Glomerular endothelial cell (primary cell): ENCODE measurements at places on chromosomes 2 and 18. TPM values are rescaled to one million over a fixed set of nuclear protein-coding genes. Genes with fewer than 3 reads are reported as not detected.

GRCh38 chr2:143473216-143473615, 344.0 kb downstream of the ARHGAP15 start:
- peak; percentile 7 for DNase-seq

DNA sequence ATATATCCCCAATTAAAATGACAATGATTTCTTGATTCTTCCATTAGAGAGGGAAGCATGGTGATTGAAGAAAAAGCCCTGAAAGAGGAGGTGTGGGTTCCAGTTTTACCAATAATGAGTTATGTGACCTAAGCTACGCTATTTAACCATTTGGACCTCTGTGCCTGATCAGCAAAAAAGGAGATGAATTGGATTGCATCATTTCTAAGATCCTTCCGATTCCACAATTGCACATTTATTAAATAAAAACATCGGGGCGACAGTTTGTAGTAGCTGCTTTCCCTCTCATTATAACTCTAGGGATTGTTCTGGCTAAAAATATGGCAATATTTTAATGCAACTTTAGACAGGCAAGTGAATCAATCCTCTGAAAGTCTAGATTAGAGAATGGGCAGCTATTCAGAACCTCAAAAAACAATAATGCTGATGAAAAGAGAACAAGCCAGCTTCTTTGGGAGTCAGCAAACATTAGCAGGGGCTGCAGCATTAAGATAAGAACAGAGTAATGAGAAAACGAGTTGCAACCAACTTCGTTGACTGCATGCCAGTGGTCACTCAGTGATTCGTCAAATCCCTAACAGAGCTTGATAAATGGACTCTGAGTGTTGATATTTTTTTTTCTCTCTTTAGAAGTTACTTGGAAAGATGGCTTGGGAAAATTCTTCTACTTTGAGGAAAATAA, 301.2 kb downstream of the AGPS start:
- no peak for DNase-seq

DNA sequence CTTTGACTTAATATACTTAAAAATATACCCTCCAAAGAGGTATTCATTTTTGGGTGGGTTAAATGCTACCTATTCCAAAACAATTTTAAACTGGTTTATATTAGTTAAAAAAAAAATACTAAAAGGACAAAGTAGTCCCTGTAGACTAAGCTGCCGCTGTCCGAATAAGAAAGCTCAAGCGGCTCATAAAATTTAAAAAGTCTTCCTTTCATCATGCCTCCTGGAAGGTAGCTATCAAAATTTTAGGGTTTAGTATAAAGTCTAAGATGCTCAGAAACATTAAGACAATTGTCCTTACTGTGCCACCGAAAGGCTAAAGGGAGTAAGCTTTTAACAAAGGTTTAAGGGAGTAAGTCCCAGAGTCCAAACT, 440 bp upstream of the UGGT1 start:
- no peak for DNase-seq

DNA sequence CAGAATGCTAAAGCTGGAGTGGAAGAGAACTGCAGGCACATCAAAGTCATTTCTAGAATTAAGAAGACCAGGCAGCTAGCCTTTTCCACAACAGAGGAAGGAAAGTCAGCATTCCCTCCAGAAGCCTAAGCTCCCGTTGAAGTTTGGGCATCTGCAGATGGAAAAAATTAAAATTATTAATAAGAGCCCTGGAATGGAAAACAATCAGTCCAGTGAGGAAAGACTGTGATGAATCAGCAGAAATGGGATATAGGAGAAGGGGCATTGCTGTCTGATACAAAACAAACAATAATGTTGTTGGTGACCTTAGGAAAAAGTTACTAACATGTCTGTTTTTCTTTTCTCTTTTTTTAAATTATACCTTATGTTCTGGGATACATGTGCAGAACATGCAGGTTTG, 450.7 kb upstream of the SLC14A2 start:
- no peak for DNase-seq

- DNase-seq, result no peak
Observed at GRCh38 chr18:5295231-5295920, at the start of gene ZBTB14. TSS of gene ZBTB14 (minus strand) at chr18:5295726. CDS start at chr18:5293246, 2,480 bp downstream.

- no peak for DNase-seq
Observed at GRCh38 chr2:63001576-63001975, 49.1 kb upstream of the OTX1 start.

DNA sequence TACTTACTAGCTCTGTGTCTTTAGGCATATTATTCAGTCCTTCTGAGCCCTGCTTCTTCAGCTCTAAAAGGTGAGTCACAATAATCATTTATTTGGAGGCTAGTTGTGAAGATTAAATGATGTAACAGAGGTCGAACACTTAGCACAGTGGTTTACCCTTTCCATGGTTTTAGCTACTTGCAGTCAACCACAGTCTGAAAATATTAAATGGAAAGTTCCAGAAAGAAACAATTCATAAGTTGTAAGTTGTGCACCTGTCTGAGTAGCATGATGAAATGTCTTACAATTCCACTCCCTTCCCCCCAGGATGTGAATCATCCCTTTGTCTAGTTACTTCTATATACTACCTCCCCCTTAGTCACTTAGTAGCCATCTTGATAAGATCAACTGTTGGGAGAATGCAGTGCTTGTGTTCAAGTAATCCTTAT, 217.6 kb upstream of the THUMPD2 start:
- peak; percentile 10 for DNase-seq

DNA sequence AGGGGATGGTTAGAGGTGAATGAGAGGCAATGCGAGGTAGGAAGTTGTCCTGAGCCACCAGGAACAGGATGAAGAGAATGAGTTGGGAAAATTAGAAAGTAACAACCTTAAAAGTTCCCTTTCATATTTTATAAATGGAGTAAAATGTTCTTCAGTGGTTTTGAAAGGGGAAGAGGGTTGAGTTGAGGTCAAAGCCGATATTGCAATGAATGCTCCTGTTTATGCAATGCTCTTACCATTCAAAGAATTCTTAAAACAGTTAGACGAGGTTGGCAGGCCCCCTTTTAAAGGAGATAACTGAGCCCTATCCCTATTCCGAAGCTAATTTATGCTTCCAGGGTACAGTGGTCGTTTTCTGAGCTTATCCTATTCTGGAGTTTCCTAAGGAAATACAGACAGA, 2110.3 kb upstream of the CELF4 start:
- DNase-seq, result no peak

GRCh38 chr2:2269989-2270562, 61.0 kb downstream of the MYT1L start:
- DNase-seq, result no peak

DNA sequence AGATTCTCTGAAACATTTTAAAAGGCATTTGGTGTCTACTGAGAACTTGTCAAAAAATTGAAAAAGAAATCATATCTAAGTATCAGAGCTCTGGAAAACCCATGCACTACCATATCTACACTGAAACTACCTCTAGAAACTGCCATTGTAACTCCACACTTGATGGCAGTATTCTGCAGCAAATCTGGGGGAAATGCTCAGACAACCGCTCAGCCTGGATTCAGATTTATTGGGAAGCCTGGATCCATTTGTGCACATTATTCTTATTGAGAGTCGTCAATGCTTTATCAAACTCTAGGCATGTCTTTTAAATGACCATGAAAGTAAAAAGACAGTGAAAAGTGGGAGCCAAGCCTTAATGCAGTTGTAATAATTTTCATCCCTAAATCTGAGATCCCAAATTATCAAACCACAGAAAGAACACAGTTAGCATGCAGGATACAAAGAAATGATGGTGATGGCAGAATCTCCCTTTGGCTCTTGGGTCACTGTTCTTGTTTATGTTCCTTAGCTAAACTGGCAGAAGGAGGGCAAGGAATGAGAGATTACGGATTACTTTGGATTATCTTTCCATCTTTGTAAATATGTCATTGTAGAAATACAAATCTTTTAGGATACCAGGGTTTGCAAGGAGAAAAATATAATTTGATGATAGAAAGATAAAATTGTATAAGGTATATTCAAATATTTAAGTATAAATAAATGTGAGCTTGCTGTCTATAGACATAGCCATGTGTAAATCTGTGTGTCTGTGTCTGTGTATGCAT, 512.1 kb upstream of the SYT4 start:
- DNase-seq, result no peak

DNA sequence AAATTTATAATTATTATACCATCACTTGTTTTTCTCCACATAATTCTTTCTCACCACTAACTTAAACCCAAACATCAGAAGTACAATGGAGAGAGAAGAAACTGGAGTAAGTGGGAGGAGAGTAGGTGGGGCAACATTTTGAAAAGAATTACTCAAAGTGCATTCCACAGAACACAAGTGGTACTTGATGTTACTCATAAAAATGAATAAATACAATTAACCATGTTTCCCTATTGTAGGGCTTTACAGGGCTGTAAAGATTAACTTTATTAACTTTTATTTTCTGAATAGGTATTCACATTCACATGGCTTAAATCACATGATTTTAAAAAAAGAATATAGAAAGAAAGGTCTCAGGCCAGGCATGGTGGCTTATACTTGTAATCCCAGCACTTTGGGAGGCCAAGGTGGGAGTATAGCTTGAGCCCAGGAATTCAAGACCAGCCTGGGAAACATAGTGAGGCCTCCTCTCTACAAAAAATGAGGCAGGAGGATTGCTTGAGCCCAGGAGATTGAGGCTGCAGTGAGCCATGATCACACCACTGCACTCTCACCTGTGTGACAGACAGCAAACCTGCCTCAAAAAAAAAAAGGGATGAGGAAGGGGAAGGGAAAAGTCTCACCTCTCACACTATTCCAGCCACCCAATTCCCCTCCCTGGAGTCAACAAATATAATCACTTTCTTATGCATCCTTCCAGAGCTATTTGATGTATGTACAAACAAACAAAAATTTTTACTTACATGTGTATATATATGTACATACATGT, 47.1 kb downstream of the KCNG3 start:
- DNase-seq, result no peak

DNA sequence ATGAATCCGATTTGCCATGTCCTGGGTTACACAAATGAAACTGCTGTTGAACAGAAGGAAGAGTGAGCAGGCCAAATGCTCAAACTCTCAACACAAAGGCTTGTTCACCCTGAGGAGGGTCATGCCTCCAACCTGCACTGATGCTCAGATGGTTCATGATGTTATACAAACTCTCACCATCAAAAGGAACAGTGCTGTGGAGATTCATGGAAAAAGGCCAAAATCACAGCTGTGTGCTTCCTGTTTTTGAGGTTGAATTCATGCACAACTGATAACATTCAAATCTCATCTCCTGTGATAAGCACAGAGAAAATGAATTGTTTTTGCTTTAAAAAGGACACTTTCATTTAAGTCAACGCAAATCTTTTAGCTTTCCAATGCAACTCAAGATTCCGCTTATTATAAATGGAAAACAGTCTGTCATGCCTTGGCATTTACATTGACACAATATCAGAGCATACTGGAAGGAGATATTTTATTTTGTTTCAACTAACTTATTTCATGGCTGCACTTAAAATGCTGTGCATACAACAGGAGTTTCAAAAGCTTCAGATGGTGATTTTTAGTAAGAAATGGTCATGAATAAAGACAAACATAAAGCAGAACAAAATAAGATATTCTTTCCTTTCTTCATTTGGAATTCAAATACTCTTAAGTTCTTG, 22.2 kb upstream of the TTN start:
- DNase-seq, result peak; percentile 87

DNA sequence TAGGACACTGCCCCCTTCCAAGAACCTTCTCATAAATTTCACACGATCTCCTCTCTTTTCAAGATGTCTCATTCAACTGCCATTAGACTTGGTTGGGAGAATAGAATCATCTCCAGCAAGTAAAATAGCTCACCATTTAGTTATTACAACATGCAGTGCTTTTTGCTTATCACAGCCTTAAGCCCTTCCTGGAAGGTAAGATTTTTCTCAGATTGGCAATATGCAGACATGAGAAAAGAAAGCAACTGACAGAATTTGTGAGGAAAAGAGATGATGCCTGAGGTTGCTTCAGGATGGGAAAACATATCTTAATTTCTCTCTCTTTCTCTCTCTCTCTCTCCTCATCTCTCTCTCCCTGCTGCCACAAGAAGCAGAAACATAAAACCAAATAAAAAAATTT, 855.1 kb upstream of the ACVR2A start:
- no peak for DNase-seq

DNA sequence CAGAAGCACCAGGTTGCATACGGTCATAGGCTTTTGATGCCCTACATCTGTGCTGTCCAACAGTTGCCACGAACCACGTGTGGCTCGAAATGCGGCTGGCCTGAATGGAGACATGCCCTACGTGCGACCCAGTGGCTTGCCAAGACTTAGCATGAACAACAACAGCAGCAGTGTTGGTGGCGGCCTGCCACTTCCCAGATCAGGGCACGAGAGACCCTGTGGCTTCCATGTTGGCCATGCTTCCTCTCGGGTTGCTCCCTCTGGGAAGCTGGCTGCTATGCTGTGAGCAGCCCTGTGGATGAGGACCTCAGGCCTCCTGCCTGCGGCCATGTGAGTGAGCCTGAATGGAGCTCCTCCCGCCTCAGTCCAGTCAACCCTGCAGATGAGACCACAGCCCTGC, 212.3 kb downstream of the HDAC4 start:
- no peak for DNase-seq

GRCh38 chr2:83725735-83726134, 733.3 kb downstream of the SUCLG1 start:
- DNase-seq, result no peak

- DNase-seq, result no peak
Observed at GRCh38 chr2:104914509-104914908, 60.6 kb downstream of the POU3F3 start.

DNA sequence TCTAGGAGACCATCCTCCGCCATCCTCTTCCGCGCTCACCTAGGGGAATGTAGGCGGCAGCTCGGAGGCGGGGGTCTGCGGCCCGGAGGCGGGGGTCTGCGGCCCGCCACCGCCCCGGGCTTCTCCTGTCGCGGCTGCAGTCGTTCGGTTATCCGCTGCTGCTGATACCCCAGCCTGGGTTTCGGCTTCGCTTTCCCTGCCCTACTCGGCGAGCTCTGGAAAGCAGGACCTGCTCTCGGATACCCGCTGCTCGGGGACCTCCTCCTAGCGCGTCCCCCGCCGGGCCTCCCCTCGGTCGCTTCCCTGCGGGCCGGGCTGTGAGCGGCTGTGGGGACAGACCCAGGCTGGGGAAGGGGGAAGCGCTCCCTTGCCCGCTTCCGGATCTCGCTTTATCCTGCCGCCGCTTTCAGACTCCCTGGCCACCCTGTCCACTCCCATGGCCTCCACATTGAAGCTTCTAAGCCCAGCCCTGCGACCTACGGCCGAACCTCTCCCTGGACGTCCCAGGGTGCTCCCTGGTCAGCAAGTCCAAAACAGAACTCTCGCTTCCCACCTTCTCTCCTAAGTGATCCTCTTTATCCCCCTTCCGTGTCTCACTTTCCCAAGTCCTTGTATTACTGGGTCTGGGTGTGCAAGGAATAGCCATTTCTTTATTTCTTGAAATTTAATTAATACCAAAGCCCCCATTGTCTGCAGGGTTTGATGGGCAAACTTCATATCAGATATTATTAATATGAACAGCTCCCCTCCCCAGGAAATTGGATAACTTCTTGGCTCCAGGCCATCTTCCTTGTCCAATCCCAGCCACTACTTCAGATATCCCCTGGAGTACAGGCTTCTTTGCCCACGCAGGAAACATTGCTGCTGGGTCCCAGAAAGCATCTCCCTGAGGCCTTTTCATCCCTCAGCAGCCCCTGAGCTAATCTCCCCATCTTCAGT, 769 bp downstream of the FKBP1B start:
- no peak for DNase-seq

ASB18 gene
- not detected in 2 replicates for total RNA-seq

SERPINB12 gene
- total RNA-seq, result not detected in 2 replicates

HSBP1L1 gene
- total RNA-seq, result 5.6 and 9.4 TPM in 2 replicates

FHOD3 gene
- total RNA-seq, result 5.6 and 7.8 TPM in 2 replicates

BIRC6 gene
- total RNA-seq, result 64.1 and 113 TPM in 2 replicates

RAB11FIP5 gene
- total RNA-seq, result 68.3 and 69.5 TPM in 2 replicates

COL4A3 gene
- total RNA-seq, result not detected in 2 replicates

OSR1 gene
- 0.10 and 1.3 TPM in 2 replicates for total RNA-seq

PKDCC gene
- total RNA-seq, result 4.0 and 8.5 TPM in 2 replicates

IL1RL1 gene
- 5.8 and 20.5 TPM in 2 replicates for total RNA-seq
